ENCODE measurements at places on chromosomes 2 and 18.

GRCh38 chr2:121099329-121100290 is 185.4 kb downstream of the TFCP2L1 start:
- no peak for DNase-seq

- DNase-seq, result no peak
Measured at GRCh38 chr2:2793514-2793913, 462.4 kb upstream of the MYT1L start.

DNA sequence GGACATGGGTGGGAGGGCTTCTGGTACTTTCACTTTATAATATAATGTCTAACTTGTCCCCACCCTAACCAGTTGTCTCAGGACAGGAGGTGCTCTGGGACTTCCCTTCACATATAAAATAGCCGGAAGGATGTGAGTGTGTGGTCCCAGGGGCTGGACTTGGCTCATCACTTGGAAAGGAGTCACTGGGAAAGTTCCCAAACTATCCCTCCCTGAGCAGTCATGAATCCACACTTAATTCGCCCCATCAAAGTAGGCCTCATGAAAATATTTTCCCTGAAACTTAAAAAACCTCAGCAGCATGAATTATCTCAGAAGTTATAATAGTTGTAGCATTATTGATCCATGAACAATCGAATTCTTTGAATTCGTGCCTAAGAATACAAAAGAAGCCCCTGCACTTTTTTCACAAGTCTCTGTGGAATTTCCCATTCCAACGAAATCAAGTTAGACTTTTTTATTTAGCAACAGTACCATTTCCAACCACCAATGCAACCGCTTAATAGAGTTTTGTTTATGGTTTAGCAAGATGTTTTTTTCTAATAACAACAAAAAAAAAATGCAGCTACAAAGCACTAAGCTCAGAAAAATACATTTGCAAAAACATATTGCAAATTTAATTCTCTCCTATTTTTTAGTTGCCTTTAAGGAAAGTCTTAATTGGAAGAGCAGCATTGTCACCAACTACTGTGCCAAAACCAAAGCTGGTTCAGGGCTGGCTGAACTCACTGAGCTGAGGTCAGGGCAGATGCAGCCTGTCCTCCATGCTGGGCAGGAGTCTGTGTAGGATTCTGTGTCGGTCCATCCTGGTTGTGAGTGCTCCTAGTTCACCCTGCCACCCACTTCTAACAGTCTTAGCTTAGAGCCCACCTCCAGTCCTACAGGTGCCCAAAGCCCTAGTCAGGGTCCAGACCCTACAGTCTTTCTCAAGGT is 68.8 kb upstream of the SPTBN1 start:
- DNase-seq, result peak; percentile 60

GRCh38 chr18:64202210-64202836 is 53.4 kb upstream of the LINC00305 start:
- no peak for DNase-seq

GRCh38 chr2:48548840-48549239 is 18.9 kb downstream of the STON1 start:
- no peak for DNase-seq

DNA sequence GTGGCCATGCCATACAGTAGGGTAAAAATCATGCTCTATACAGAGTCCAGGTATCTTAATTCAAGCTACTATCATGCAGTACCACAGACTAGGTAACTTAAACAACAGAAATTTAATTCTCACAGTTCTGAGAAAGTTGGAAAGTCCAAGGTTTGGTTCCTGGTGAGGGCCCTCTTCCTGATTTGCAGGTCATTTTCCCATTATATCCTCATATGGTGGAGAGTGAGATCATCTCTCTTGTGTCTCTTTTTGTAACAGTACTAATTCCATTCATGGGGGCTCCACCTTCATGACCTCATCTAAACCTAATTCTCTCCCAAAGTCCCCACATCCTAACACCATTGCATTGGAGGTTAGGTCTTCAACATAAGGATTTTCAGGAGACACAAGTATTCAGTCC is 335.0 kb upstream of the ACVR2A start:
- no peak for DNase-seq

GRCh38 chr2:77018219-77018618 is 504.0 kb downstream of the LRRTM4 start:
- no peak for DNase-seq

DNA sequence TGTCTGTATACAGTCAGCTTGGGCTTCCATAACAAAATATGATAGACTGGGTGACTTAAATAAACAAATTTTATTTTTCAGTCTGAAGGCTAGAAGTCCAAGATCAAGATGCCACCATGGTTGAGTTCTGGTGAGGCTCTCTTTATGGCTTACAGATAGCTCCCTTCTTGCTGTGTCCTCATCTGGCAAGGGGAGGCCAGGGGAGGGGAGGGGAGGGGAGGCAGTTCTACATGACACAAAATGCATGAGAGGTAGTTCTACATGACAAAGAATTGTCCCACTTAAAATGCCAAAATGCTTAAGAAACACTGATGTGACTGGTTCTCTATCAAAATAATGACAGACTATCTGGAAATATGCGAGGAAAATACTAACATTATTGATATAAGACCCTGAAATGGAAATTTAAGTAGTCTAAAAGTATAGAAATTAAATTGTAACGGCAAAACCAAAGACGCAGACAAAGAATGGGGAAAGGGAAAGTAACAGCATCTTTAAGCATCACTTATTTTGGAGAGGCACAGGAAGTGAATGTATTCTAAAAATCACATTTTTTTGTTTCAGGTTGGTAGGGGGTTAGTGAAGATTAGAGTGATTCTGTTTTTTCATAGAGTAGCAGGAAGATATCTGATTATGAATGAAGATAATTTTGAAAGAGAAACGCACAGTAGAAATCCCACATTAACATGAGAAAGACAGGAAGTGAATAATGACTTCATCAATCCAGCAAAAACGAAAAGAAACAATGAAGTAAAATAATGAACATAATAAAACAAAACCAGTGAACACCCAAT is 131.4 kb downstream of the STRN start:
- DNase-seq, result no peak

DNA sequence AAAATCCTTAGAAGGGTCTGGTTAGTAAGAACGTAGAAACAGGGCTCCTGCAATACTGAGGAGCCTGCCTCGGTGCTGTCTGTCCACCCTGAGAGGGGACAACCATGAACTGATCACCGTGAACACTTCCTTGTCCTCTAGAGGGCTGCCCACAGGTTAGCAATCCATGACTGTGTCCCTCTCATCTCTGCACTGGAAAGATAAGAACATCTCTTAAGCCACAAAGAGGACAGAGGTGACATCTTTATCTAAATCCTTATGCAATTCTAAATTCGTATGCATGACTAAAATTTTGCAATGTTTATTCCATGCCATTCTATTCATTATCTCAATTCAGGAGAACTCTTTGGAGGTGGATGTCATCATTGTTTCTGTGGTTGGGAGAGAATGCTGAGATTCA is 12.8 kb downstream of the EFR3B start:
- no peak for DNase-seq

- peak; percentile 90 for DNase-seq
Measured at GRCh38 chr18:59719544-59720181, 22.4 kb upstream of the CCBE1 start.

GRCh38 chr2:201854841-201855240 is 48.5 kb downstream of the CDK15 start:
- peak; percentile 81 for DNase-seq

- no peak for DNase-seq
Measured at GRCh38 chr18:54147439-54147838, 77.0 kb downstream of the MBD2 start.

- peak; percentile 56 for DNase-seq
Measured at GRCh38 chr18:32093102-32093511, 1.4 kb downstream of the RNF138 start.

GRCh38 chr18:32929213-32929612 is 156.4 kb upstream of the KLHL14 start:
- DNase-seq, result no peak

- no peak for DNase-seq
Measured at GRCh38 chr18:42446195-42446594, 491.2 kb downstream of the PIK3C3 start.
